ENCODE measurements at places on chromosomes 12 and 14.

DNA sequence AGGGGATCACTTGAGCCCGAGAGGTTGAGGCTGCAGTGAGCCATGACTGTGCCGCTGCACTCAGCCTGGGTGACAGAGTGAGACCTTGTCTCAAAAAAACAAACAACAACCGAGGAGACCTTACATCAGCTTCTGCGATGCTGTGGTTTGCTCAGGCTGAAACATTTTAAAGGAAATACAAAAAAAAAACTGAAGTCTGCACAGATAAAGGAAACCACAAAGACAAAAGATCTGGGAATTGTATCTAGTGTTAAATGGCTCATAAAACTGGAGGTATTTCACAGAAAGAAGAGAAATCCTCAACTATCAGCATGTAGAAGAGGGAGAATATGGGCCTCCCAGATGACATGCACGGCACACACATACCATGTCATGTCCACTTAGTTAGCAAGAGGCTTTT is 60.3 kb upstream of the VPS33A start:
- DNase-seq: peak; percentile 82

GRCh38 chr12:74415633-74416032 is 122.0 kb upstream of the ATXN7L3B start:
- peak; percentile 71 for DNase-seq

DNA sequence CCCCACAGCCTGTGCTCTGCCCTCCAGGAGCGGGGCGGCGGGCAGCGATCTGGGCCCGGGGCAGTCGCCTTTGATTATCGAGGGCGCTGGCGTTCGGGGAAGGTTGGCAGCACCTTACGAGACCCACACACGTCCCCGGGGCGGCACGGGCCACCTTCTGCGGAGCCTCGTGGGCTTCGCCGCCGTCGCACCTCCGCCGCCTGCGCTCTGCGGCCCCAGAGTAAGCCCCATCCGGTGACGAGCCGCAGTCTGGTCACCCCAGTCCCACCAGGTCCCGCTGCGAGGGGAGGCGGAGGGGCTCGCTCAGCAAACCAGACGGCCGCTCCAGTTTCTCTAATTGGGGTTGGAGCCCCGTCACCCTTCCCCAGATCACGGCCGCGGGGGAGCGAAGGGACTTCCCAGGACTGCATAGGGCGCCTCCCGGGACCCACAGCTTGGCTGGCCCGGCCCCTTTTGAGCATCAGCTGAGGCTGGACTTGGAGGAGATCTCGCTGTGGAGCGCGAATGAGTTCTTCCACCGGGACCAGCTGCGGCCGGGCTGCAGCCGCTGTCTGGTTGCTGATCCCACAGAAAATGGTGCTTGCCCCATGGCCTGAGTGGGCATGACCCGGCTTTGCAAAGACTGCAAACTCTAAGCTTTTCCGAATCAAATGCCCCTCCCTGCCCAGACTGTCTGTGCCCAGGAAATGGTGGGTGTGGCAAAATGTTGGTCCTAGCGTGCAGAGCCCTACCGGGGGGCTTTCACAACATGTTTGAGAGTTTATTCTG is 560 bp downstream of the LGALS3 start:
- no peak for DNase-seq

DNA sequence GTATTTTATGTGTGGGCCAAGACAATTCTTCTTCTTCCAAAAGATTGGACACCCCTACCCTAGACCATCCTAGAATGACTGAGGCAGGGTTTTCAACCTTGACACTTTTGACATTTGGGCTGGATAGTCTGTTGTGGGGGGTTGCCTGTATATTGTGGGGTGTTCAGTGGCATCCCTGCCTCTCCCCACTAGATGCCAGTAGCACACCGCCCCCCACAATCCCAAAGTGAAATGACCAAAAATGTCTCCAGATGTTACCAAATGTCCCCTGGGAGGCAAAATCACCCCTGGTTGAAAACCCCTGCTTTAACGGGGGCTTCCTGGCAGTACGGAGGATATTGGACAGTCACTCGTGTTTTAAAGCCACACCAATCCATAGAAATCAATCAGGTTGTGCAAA is 219.6 kb downstream of the PHETA1 start:
- no peak for DNase-seq

DNA sequence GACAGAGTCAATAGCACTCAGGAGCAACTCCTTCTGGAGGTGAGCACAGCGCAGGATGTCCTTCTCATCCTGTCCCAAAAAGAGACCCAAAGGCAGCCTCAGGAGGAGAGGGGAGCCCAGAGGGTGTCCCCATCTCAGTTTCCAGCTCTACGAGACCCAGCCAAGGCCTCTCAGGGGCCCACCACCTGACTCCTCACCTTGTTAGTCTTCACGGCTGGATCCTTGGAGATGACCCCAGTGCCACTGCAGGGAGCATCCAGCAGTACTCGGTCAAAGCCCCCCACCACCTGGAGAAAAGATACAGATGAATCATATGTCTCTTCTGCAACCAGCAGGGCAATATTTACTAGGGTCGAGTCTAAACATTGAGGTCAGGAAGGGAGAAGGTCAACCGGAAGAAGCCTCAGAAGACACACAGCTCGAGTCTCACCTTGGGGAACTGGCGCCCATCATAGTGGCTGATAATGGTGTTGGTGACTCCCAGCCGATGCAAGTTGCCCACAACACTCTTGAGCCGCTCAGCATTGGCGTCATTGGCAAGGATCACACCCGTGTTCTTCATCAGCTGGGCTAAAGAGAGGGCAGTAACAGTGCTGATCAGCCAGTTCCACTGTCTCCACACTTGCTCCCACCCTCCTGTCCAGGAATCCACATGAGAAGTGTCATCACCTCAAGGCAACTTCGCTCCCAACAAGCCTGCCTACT is 4.8 kb upstream of the IFFO1 start:
- DNase-seq: no peak

GRCh38 chr12:126663304-126664094 is 1598.3 kb downstream of the AACS start:
- DNase-seq: peak; percentile 61

GRCh38 chr12:51593539-51593938 is 2.5 kb downstream of the SCN8A start:
- peak; percentile 56 for DNase-seq

GRCh38 chr12:34218193-34219045 is 196.1 kb downstream of the ALG10 start:
- DNase-seq: peak; percentile 95

- peak; percentile 28 for DNase-seq
These were observed 762 bp downstream of the PPP2R5E start for GRCh38 chr14:63542231-63542999.

DNA sequence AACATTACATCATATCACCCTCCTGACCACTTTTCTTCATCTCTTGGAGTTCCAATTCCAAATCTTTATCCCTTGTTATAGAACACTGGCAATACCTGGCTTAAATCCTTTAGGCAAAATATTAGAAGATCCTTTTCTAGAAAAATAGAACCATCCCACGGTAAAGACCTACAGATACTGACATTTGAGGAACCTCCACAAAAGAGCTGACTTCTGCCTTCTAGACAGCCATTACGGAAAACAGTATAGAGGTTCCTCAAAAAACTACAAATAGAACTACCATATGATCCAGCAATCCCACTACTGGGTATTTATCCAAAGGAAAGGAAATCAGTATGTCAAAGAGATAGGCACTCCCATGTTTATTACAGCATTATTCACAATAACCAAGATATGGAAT is 241.7 kb upstream of the AMIGO2 start:
- DNase-seq: no peak

GRCh38 chr12:32201976-32202375 is 95.3 kb downstream of the BICD1 start:
- DNase-seq: no peak

- DNase-seq: no peak
These were observed 19.1 kb downstream of the ZFYVE1 start for GRCh38 chr14:73007835-73008234.

DNA sequence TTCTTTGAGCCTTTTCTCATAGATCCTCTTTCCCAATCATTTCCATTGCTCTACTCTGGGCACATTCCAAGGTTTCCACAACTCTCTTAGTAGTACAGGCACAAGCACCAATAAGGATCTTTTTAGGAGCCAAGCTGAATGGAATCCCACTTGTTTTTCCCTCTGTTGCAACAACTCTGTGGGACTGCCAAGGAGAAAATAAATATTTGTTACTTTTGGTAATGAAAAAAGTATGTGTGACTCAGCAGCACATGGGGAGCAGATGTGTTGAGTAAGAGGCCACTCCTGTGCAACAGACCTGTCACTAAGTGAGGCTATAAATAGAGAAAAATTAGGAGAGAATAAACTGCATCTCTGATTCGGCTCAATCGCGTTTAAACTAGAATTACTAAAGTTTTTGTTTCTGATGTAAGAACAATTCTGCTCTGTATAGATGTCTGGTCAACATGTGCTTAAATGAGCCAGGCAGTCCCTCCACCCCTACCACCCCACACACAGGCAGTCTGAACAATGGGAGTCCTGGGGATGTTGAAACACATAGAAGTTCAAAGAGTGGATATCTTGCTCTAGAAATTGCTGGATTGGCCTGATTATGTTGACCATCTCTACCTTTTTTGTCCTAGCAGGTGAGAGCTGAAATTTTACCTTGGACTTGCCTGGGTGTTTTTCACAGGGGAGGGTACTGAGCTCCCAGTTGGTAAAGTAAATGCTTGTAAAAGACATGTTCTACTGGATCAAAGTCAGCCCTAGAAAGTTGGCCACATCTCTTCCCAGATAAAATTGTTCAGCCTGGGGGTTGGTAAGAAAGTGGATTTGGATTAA is 244.3 kb upstream of the NOVA1 start:
- no peak for DNase-seq

- no peak for DNase-seq
These were observed 35.5 kb upstream of the ALX1 start for GRCh38 chr12:85244561-85244960.

DNA sequence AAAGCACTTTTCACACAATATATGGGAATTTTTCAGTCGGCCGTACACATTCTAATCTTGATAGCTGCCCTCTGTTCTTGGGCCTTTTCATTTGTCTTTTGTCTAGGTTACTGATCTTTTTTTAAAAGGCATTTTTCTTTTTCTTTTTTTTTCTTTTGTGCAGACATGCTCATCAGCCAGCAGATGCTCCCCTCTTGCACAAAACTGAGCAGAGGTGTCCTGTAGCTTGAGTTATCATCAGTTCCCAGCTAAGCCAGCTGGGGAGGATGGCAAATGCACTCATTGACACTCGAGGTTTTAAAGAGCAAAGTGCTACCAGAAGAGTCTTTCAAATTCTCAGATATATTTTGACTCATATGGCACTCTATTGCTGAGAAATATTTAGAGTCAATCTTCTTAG is 913.9 kb upstream of the SEL1L start:
- DNase-seq: peak; percentile 46

GRCh38 chr14:87233266-87233665 is 759.7 kb downstream of the GALC start:
- no peak for DNase-seq

DNA sequence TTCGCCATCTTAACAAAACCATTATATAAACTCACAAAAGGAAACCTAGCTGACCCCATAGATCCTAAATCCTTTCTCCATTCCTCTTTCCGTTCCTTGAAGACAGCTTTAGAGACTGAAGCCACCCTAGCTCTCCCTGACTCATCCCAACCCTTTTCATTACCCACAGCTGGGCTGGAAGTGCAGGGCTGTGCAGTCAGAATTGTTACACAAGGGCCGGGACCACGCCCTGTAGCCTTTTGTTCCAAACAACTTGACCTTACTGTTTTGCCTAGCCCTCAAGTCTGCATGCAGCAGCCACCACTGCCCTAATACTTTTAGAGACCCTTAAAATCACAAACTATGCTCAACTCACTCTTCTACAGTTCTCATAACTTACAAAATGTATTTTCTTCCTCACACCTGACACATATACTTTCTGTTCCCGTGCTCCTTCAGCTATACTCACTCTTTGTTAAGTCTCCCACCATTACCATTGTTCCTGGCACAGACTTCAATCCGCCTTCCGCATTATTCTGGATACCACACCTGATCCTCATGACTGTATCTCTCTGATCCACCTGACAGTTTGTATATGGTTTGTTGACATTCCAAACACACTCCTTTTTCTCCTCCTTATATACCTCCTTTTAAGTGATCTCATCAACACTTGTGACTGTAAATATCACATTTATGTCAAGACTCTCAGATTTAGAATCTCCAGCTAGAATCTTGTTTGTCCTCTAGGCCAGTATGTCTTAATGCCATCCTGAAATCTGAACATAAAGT is 208.7 kb downstream of the KITLG start:
- DNase-seq: no peak

DNA sequence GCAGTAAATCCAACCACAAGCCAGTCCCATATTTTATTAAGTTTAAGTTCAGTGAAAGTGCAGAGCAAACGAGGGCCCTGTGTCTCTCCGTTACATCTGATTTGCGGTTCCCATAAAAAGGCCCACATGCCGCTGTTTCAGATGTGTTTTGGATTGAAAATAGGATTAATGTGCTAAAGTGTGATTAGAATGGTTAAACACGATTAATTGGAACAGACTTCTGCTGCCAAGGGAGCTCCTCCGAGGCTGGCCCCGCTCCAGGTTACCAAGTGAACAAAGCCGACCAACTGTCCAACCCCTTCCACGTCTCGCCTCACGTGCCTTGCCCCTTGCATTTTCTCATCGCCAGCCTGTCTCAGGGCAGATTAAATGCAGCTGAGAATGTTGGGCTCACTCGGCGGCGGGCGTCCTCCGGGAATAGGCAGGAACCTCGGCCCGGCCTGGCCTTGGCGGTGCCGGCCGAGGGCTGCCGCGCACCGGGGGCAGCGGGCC is 166.5 kb upstream of the GSC start:
- no peak for DNase-seq

GRCh38 chr12:76226397-76226796 is 121.8 kb downstream of the BBS10 start:
- no peak for DNase-seq

DNA sequence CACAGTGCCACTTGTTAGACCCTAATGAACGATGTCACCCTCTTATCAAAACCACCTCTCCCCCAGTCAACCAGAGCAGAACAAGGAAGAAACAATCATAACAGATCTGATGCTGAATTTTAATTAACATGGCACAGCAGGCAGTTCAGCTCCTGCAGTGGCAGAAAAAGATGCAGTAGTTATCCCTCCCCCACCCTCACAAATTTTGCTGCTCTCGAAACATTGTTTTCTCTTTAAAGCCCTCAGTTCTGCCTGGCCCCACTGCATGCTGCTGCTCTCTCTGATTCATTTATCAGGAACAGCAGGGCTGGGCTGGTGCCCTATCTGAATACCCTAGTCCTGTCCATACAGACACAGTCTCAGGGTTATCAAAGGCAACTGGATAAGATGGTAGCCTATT is 12.2 kb downstream of the CCDC175 start:
- DNase-seq: no peak

GRCh38 chr12:109766251-109766778 is 52.7 kb downstream of the FAM222A start:
- DNase-seq: no peak

- DNase-seq: no peak
These were observed 41.3 kb upstream of the ANO6 start for GRCh38 chr12:45174595-45174994.

Data from OCI-M1 (cell line).